PC-9 (cell line): ENCODE measurements at places on chromosomes 11 and 22. TPM values are rescaled to one million over a fixed set of nuclear protein-coding genes. Genes with fewer than 3 reads are reported as not detected.

DNA sequence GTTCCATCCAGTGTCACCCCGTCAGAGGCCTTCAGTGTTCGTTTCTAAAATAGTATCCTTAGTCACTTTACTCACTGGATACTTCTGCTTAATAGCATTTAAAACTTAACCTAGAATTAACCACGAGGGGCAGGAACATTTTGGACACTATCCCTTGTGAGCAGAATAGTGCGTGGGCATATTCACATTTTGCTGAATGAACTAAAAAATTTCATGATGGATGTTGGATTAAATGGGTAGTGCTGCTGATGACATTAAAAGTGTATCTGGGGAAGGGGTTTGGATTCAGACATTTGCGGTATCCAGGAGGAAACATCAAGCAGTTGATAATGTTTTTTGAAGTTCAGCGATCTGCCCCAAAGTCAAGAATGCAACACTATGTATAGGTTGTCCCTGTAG, 750 bp upstream of the NAT10 start:
- no peaks in the 10 kb centered on the region for H3K27me3 ChIP-seq
- peaks cover 20% of the 10 kb centered on the region for H3K4me1 ChIP-seq
- no peak for DNase-seq
- peak overlapping the region; percentile 90 for H3K27ac ChIP-seq
- H3K4me3 ChIP-seq: peak overlapping the region; percentile 88
- H3K36me3 ChIP-seq: peaks cover 20% of the 10 kb centered on the region

DNA sequence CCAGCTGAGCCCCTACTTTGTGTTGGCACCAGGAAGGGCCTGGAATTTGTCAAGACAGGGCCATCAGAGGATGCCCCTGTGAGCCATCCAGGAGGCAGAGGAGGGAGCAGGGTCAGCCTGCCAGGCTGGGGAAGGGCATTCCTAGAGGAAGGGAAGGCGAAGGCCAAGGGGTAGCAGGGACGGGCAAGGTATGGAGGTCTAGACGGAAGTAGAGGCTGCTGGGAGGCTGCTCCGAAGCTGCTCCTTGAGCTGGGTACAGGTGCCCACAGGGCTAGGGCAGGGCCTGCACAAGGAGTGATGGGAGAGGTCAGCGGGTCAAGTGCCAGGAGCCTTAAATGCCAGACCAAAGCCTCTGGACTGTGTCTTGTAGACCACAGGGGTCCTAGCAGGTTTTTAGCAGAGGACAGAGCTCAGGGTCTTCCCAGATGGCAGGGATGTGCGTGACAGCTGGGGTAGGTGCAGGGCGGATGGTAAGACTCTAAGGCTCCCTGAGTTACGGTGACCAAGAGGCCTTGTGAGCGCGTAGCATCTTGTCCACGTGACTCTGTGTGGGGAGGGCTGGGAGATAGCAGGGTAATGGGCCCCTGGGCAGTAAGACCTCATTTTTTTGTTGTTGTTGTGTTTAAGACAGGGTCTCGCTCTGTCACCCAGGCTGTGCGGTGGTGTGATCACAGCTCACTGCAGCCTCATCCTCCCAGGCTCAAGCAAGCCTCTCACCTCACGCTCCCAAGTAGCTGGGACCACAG, 31.7 kb upstream of the CSNK1E start:
- H3K4me3 ChIP-seq: no peak overlapping the region
- no peaks in the 10 kb centered on the region for H3K36me3 ChIP-seq
- H3K27me3 ChIP-seq: no peaks in the 10 kb centered on the region
- H3K27ac ChIP-seq: no peak overlapping the region
- peaks cover 8% of the 10 kb centered on the region for H3K4me1 ChIP-seq

GGTLC2 gene
- total RNA-seq: not detected in 2 replicates

DNA sequence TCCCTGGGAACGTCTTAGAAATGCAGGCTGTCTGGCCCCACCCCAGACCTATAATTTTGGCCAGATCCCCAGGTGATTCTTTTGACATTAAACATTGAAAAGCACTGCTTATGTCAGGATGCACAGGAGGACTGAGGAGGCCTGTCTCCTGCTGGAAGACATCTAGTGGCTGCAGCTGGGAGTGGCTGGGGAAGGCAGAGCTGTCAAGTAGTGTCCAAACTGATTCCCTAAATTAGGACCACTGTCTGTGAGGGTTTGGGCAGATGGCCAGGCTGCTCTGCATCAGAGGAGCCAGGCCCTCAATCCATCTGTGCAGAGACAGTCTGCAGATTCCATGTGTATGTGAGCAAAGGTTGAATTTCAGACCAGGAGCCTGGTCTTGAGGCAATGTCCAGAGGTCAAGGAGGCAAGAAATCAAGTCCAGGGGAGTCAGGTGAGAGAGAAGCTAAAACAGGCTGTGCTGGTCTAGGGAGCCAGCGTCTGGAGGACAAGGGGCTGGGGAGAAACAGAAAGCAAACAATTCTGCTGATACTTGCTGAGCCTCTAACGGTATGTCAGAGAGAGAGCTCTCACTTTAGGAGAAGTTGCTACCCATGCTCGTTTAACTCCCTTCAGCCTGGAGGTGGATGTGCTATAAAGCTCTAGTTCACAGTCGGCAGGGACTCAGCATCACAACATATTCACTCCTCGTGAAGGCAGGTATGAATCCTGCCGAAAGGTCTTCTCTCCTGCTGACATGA, 15.3 kb upstream of the SYTL2 start:
- H3K4me1 ChIP-seq: peaks cover 68% of the 10 kb centered on the region
- H3K4me3 ChIP-seq: no peak overlapping the region
- no peaks in the 10 kb centered on the region for H3K36me3 ChIP-seq
- DNase-seq: peak; percentile 41

GRCh38 chr11:37721485-37721884, 1123.4 kb upstream of the RAG2 start:
- no peaks in the 10 kb centered on the region for H3K36me3 ChIP-seq
- no peaks in the 10 kb centered on the region for H3K27me3 ChIP-seq
- no peak overlapping the region for H3K4me3 ChIP-seq

DNA sequence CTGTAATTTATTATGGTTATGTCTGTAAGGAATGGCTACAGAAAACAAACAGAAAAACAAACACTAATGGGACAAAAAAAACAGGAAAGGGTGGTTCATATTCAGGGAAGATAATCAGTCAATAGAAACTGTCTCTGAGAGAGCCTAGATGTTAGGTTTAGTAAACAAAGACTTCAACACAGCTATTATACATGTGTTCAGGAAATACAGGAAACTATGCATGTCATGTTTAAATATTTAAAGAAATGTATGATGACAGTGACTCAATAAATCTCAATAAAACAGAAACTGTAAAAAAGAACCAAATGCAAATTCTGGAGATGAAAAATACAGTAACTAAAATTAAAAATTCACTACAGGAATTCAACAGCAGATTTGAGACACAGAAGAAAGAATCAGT, 76.0 kb downstream of the PACS1 start:
- peaks cover 26% of the 10 kb centered on the region for H3K4me1 ChIP-seq
- H3K36me3 ChIP-seq: no peaks in the 10 kb centered on the region
- DNase-seq: no peak
- H3K27ac ChIP-seq: no peak overlapping the region

GRCh38 chr11:44778195-44779100, 51.7 kb downstream of the TSPAN18 start:
- H3K36me3 ChIP-seq: no peaks in the 10 kb centered on the region
- no peak for DNase-seq
- no peaks in the 10 kb centered on the region for H3K4me1 ChIP-seq
- peaks cover 28% of the 10 kb centered on the region for H3K27me3 ChIP-seq
